ENCODE measurements at places on chromosomes 4 and X. TPM values are rescaled to one million over a fixed set of nuclear protein-coding genes. Genes with fewer than 3 reads are reported as not detected.

GRCh38 chr4:82583897-82584587 lies 22.3 kb upstream of the TMEM150C start:
- no peak for DNase-seq

DNA sequence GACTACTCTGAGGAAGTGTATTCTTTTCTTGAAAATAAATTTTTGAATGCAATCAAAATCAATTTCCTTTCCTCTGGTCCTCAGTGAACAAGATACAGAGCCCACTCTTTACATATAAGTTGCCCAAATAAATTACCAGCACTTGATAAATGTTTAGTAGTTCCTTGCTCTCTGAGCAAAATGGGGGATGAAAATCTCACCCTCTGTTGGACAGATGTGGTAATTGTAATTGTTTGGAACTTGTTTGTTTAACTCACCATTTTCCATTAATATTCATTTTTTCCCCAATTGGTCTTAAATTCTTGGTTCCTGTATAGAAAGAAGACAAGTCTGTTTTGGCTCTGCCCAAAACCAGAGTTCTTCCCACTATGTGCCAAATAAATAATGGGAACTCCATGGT lies 146.3 kb downstream of the LDB2 start:
- no peak for DNase-seq

GRCh38 chrX:10083809-10084208 lies 73.0 kb upstream of the CLCN4 start:
- no peak for DNase-seq

DNA sequence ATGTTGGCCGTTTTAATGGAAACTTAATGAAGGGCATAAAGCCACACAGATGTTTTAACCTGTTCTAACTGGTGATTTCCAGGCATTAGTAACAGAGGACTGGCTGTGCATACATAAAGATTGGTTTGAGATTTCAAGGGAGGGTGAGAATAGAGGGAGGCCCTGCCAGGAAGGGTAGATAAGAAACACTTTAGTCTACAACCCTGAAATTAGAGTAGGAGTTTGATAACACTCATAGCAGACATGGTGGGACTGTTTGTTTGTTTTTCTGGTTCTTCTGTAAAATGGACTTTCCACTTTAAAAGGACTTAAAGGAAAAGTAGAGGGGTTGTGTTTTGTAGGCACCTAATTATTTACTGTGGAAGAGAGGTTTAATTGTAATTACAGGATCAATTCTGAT lies 16.2 kb downstream of the SLC4A4 start:
- DNase-seq, result no peak

DNA sequence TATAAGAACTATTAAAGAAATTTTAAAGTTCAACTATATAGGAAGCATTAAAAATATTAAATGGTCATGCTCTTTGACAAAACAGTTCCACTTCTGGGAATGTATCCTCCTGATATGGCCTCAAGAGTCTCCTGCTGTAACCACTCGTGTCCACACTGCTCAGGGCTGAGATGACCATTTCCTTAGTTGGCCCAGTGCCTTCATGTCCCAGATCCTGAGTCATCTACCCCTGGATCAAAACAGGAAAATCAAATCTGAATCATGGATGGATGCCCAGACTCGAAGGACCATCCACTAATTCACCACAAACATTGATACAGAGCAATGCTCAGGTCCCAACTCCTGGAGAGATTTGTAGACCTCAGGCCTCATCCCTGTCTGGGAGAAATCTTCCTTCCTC lies 44.7 kb downstream of the GPRASP3 start:
- no peak for DNase-seq

- no peak for DNase-seq
Observed at GRCh38 chr4:150297861-150298474, 219.7 kb downstream of the DCLK2 start.

DNA sequence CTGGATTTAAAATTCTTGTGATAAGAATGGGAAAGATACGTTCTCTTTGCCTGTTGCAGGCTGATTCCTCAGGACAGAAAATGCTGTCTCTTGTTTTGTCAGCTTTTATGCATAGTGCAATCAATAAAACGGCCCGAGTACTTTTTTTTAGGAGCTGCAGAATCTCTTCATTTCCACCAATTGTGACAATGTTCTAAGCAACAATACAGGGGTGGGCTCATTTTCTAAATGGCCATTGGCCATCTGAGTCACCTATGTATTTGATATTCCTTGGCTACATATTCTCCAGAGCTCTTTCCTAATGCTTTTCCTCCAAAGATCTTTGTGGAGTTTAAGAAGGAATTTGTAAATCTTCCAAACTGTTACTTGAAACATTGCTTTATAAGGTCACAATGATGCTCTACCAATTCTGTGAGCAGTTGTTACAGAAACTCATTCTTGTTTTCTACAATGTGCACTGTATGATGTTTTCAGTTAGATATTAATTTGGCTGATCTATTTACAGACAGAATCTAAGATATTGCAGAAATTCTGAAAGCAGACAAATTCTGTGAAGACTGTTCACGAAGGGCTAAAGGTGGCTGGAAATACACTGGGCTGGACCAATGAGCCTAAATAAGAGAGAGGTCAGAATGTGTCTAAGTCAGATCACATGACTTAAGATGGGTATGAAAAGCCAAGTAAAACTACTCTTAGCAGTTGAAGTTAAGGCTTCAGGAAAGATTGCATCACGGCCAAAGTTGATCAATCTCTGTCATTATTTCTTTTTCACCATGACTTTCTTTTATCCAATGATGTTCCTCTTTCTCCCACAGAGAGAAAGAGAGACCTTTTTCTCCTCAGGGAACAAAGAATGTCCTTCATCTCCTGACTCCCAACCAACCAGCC lies 33.4 kb downstream of the TAPT1 start:
- no peak for DNase-seq

DNA sequence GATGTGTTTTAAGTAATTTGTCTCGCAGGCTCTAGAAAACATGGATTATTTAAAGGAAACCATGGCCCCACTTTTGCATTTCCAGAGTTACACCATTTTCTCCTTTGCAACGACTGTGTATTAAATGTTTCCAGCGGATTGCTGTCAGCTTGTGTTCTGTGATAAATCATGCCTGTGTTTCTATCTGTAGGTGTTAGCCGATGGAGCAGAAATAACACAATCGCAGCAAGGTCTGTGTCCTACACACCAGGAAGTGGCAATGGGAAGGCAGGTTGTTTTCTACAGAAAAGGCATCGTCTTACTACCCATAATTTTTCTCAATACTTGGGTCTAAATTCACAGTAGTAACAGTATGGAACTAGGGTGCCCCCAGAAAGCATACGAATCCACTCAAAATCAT lies 590.1 kb downstream of the NLGN4X start:
- DNase-seq, result no peak

DNA sequence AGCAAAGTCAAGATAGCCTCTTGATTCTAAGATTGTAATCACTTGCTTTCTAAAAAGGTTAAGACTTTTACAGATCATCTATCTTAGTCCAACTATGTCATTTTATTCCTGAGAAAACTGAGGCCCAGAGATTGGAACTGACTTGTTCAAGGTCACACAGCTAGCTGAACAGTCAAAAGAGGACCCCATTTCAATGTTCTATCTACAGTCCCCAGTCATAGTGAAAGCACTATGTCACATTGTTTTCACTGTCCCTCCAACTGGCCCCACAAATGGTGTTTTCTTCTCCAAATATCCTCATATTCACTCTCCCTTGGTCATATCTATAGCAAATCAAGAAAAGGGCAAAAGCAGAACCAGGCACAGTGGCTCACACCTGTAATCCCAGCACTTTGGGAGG lies 145.2 kb downstream of the OPHN1 start:
- DNase-seq, result no peak

DNA sequence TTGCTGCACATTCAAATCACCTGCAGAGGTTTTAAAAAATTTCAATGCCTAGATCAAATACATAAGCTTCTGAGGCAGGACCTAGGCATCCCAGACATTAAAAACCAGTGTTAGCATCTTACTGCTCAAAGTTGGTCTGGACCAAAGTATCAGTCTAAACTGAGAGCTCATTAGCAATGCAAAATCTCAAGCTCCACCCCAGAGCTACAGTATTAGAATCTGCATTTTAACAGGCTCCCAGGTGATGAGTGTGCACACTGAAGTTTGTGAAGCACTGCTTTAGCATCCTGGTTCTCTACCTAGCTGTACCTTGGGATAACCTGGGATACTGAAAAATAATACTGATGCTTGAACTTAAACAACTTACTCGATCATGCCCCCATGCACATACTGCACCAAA lies 96.0 kb downstream of the PRRG1 start:
- DNase-seq, result no peak

- DNase-seq, result no peak
Observed at GRCh38 chrX:55127692-55128091, 38.9 kb downstream of the PAGE2 start.

DNA sequence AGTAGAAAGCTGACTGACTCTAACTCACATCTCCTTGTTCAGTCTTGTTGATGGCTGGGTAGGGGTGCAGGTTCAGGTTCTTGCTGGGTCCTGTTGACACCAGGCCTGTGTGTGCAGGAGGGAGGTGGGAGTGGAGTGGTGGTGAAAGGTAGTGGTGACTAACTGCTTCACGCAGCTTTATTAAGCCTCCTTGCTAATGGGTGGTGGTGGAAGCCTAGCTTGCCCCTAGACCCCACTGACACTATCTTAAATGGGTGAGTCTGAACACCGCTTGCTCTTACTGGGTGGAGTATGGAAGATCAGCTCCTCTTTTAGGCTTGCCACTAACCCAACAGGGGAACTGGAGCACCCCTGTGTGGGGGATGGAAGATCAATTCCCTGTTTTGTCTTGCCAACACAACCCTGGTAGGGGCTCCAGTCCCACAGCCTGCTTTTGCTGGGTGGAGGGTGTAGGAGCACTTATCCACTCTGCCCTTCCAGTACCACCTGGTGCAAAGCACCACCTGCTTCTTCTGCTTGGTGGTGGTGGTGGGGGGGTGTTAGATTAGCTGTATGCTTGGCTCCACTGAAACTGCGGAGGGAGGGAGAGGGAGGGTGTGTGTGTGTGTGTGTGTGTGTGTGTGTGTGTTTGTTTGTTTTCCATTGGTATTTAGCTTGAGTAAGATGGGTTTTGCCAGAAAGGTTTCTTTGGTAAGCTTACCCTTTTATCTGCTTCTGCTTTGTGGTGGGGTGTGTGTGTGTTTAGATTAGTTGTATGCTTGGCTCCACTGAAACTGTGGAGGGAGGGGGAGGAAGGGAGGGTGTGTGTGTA lies 25.6 kb downstream of the KDM6A start:
- no peak for DNase-seq

DNA sequence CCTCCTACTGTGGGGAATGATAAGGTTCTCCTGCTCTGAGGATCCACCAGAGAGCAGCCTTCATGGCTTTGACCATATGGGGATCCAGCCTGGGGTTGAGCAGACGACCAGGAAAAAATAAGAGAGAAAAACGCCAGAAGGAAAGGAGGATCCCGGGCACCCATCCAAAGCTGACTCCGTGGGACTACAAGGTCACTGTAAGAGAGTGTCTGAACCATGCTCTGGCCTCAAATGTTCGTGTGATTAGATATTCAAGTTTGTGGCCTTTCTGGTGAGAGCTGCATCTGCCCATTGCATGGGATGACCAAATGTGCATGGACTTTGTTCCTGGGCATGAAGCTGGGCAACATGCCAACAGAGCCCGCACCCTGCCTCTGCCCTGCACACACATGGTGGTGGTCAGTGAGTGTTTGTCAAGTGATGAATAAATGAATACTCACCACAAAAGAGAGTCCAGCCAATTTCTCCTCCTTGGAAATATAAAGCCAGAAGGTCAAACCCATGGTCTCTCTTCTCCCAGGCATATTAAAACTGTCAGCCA lies 346.0 kb upstream of the GATB start:
- no peak for DNase-seq

DNA sequence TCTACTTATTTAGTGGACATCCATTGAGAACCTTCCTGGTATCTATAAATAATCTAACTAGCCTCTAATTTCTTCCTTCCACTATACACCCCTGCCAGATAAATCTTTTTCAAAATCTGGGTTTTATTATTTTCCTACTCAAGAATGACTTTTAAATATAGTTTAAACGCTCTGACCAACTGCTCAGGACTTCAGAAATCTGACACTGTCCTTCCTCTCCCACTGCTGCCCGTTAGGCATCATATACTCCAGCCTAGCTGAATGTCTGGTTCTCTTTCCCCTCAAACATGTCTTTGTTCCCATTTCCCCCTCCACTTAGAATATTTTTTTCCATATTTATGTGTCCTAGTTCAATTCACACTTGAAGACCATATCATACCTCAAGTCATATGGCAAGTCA lies 35.2 kb upstream of the CBLL2 start:
- DNase-seq, result no peak

DNA sequence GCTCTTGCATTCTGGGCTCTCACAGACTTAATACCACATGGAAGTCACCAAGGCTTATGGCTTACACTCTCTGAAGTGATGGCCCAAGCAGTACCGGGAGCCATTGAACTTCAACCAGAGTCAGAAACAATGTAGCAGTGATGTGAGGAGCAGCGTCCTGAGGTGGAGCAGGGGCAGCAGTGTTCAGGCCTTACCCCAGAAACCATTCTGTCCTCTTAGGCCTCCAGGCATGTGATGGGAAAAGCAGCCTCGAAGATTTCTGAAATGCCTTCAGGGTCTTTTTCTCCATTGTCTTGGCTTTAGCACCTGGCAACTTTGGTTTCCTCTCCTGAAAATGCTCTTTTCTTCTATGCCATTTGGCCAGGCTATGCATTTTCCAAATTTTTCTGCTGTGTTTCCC lies 22.8 kb upstream of the PIN4 start:
- no peak for DNase-seq

The ASMT gene
- not detected for polyA plus RNA-seq

The CPLX1 gene
- 1.3 TPM for polyA plus RNA-seq

The OPHN1 gene
- 8.3 TPM for polyA plus RNA-seq

The KIAA1210 gene
- 2.2 TPM for polyA plus RNA-seq

The NLRP2B gene
- not detected for polyA plus RNA-seq

The DCHS2 gene
- 4.9 TPM for polyA plus RNA-seq

All from right renal cortex interstitium (tissue), 3 donors.